ENCODE measurements at places on chromosomes 1 and 21. TPM values are rescaled to one million over a fixed set of nuclear protein-coding genes. Genes with fewer than 3 reads are reported as not detected.

IL19 gene
- 0.11 TPM for total RNA-seq

BGLAP gene
- 0.32 TPM for total RNA-seq

ARTN gene
- 0.33 TPM for total RNA-seq

SELP gene
- not detected for total RNA-seq

OR2L5 gene
- not detected for total RNA-seq

CXADR gene
- total RNA-seq = 9.6 TPM

STUM gene
- not detected for total RNA-seq

APCS gene
- not detected for total RNA-seq

SPRR1B gene
- total RNA-seq = not detected

TNNI3K gene
- not detected for total RNA-seq

HES4 gene
- 60.9 TPM for total RNA-seq

CNR2 gene
- total RNA-seq = 0.01 TPM

PRAMEF12 gene
- total RNA-seq = not detected

SLC25A34 gene
- total RNA-seq = 0.43 TPM

GBP1 gene
- total RNA-seq = 0.19 TPM

CFHR5 gene
- not detected for total RNA-seq

LAMC1 gene
- 104 TPM for total RNA-seq

SPRR4 gene
- not detected for total RNA-seq

CELA2B gene
- total RNA-seq = not detected

ATP1A4 gene
- not detected for total RNA-seq

ADAMTSL4 gene
- 6.9 TPM for total RNA-seq

IRF6 gene
- total RNA-seq = 0.14 TPM

DMBX1 gene
- total RNA-seq = 0.49 TPM

ADCY10 gene
- not detected for total RNA-seq

MFAP2 gene
- 0.85 TPM for total RNA-seq

ALX3 gene
- total RNA-seq = not detected

YIPF1 gene
- total RNA-seq = 11.7 TPM

GNAT2 gene
- total RNA-seq = not detected

CD34 gene
- total RNA-seq = 0.02 TPM

CRYBG2 gene
- 1.6 TPM for total RNA-seq

CENPF gene
- 65.6 TPM for total RNA-seq

PRRX1 gene
- total RNA-seq = not detected

LCE1D gene
- not detected for total RNA-seq

JAM2 gene
- not detected for total RNA-seq

PADI2 gene
- 0.84 TPM for total RNA-seq

RIMS3 gene
- total RNA-seq = 1.3 TPM

LAMC2 gene
- total RNA-seq = 17.5 TPM

ARHGEF10L gene
- total RNA-seq = 7.2 TPM

BACH1 gene
- total RNA-seq = 5.0 TPM

PKP1 gene
- 0.02 TPM for total RNA-seq

LCE3D gene
- total RNA-seq = 2.8 TPM
